ENCODE measurements at places on chromosomes 3 and 15.

- no peak for DNase-seq
Measured at GRCh38 chr3:15804553-15805095, 6.8 kb upstream of the ANKRD28 start.

- no peak for DNase-seq
Measured at GRCh38 chr15:37794947-37795346, 139.5 kb upstream of the TMCO5A start.

DNA sequence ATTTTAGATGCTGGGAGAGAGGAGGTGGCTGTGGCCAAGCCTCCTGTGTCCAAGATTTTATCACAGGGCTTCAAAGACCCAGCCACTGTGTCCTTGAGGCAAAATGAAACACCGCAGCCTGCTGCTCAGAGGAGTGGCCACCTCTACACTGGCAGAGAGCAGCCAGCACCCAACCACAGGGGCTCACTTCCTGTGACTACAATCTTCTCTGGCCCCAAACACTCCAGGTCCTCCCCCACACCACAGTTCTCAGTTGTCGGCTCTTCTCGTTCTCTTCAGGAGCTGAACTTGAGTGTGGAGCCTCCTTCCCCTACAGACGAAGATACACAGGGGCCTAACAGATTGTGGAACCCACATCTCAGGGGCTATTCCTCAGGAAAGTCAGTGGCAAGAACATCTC, 45.6 kb downstream of the CDAN1 start:
- no peak for DNase-seq

DNA sequence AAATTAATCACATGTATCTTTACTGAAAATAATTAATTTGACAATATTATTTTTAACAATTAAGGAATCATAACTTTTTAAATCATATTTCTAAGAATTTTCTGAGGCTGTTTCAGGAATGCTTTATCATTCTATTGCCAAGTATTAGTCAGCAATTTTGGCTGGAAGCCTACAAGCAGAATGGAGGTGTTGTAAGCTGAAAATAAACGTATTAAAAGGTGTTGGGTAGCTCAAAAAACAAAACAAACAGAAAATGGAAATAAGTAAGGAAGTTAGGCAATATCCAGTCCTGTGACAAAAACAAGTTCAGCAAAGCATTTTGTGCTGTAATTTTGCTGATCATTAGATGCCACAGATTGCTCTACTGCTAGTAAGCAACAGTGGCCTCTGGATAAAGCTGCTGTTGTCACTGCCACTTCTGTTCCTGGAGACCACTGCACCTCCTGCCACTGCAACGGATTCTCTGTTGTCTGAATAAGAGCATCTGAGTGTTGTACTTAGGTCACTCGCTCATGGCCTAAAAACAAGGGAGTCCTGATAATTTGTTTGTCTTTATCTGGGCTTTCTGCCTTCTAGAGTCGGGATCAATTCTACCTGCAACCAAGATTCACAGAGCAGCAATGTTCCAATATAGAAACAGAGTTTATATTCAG, 63.5 kb upstream of the SLITRK3 start:
- no peak for DNase-seq

DNA sequence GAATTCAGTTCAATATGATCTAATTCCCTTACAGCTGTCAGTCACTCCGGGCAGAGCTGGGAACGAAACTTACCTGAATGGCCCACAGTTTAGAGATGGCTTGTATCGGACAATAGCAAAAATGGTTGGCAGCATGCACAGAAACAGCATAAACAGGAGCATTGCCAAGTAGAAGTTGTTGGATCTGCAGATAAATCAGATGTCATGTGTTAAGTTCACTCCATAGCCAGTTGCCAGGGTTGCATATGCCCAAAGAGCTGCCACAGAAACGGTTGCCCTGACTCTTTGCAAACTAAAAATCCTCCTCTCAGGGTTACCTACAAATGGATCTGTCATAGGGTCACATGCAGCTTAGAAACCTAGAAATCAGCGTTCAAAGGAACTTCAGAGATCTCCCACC, 15.4 kb upstream of the STARD5 start:
- DNase-seq, result no peak

- DNase-seq, result no peak
Measured at GRCh38 chr15:70160267-70160666, 62.5 kb upstream of the TLE3 start.

GRCh38 chr3:192183109-192183508, 544.2 kb downstream of the FGF12 start:
- DNase-seq, result no peak
